ENCODE measurements at places on chromosomes 3 and 15. TPM values are rescaled to one million over a fixed set of nuclear protein-coding genes. Genes with fewer than 3 reads are reported as not detected.

DNA sequence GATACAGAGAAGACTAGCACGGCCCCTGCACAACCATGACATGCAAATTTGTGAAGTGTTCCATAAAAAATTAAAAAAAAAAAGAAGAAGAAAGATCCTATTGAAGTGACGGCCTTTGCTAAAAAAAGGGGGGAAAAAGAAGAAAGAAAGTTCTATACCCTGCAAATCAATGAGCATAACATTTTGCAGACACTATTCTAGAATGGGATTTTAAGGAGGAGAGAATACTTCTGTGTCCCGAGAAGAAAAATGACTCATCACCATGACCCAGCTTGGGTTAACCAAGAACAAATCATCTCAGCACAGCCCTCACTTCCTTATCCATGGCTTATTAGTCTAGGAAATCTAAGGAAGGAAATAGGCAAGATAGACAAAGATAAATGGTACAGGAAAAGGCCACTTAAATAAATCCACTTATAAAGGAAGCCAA lies 7.4 kb upstream of the SH3BP5 start:
- H3K27ac ChIP-seq: no peak overlapping the region
- peaks cover 7% of the 10 kb centered on the region for H3K4me1 ChIP-seq
- no peak for DNase-seq
- H3K4me3 ChIP-seq: no peak overlapping the region
- no peaks in the 10 kb centered on the region for H3K36me3 ChIP-seq
- H3K27me3 ChIP-seq: no peaks in the 10 kb centered on the region

- peaks cover 11% of the 10 kb centered on the region for H3K27me3 ChIP-seq
- no peak overlapping the region for H3K27ac ChIP-seq
- no peak overlapping the region for H3K4me3 ChIP-seq
- DNase-seq: no peak
- H3K4me1 ChIP-seq: peaks cover 19% of the 10 kb centered on the region
Observed at GRCh38 chr3:87084868-87085267, 93.9 kb upstream of the VGLL3 start.

DNA sequence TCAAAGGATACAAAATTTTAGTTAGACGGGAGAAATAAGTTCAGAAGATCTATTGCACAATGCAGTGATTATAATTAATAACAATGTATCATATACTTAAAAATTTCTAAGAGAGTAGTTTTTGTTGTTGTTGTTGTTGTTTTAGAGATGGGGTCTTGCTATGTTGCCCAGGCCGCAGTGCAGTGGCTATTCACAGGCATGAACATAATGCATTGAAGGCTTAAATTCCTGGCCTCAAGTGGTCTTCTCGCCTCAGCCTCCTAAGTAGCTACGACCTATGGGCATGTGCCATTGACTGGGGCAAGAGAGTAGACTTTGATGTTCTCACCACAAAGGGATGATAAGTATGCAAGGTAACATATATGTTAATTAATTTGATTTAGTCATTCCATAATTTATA lies 7.5 kb downstream of the STRIT1 start:
- no peak overlapping the region for H3K4me3 ChIP-seq
- H3K27me3 ChIP-seq: no peaks in the 10 kb centered on the region

GRCh38 chr15:95604634-95605036 lies 725.9 kb upstream of the NR2F2 start:
- H3K36me3 ChIP-seq: no peaks in the 10 kb centered on the region
- H3K4me3 ChIP-seq: no peak overlapping the region
- DNase-seq: no peak
- peaks cover 13% of the 10 kb centered on the region for H3K27me3 ChIP-seq

DNA sequence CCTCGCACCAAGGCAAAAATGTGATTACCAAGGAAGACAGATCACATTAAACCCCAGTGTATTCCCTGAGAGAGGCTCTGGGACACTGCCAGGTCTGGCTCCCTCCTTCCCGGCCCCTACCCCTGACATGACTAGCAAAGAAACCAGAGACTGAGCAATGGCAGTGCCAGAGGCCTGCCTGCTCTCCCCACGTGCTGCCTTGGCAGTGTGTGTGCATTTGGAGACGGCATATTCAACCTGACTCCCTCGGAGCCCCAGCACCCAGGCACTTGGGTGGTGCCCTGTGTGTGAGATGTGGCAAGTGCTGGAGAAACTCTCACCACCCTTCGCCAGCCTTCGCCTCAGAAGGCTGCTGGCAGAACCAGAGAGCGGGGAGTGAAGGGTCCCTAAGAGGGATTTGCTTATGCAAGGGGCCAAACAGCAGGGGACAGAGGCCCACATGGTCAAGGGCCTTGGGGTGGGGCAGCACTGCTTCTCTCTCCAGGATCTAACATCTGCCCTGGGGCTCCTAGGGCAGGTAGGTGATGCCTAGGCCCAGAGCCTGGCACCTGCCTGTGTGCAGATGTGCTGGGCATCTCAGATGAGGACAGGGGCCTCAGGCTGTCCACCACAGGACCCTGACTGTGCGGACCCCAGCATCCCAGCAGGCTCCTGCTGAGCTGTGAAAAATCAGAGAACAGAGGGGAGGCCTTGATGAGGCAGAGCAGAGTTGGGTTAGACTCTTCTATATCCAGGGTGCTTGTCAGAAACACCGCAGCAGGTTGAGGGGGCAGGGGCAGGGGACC lies 23.6 kb upstream of the PLXNA1 start:
- H3K4me3 ChIP-seq: no peak overlapping the region
- H3K4me1 ChIP-seq: no peaks in the 10 kb centered on the region
- DNase-seq: no peak
- no peak overlapping the region for H3K27ac ChIP-seq
- no peaks in the 10 kb centered on the region for H3K36me3 ChIP-seq

GRCh38 chr3:48536785-48537184 lies 19.8 kb downstream of the PFKFB4 start:
- H3K36me3 ChIP-seq: no peaks in the 10 kb centered on the region
- no peak for DNase-seq
- no peaks in the 10 kb centered on the region for H3K4me1 ChIP-seq
- no peaks in the 10 kb centered on the region for H3K27me3 ChIP-seq
- H3K27ac ChIP-seq: no peak overlapping the region

DNA sequence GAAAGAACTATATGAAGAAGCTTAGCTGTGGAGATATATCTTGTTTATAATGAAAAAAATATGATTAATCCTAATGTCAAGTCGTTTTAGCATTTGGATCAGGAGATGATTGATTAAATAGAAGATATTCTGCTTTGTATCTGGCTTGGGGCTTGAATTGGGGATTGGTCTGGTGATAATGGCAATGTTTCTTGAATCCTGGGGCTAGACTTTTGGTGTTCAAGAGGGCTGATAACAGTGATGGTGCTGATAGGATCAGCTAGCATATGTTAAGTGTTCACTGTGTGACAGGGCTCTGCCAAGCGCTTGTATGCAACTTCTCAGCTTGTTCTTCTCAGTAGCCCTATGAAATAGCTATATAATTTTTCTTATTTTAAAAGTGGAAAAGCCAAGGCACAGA lies 20.2 kb downstream of the CNOT10 start:
- no peak overlapping the region for H3K4me3 ChIP-seq
- no peaks in the 10 kb centered on the region for H3K27me3 ChIP-seq
- H3K4me1 ChIP-seq: peaks cover 21% of the 10 kb centered on the region
- H3K27ac ChIP-seq: no peak overlapping the region
- peaks cover 4% of the 10 kb centered on the region for H3K36me3 ChIP-seq

GRCh38 chr15:73357999-73358665 lies 10.6 kb downstream of the HCN4 start:
- no peaks in the 10 kb centered on the region for H3K4me1 ChIP-seq
- no peak overlapping the region for H3K4me3 ChIP-seq
- no peak overlapping the region for H3K27ac ChIP-seq
- H3K36me3 ChIP-seq: no peaks in the 10 kb centered on the region
- H3K27me3 ChIP-seq: no peaks in the 10 kb centered on the region
- no peak for DNase-seq

DNA sequence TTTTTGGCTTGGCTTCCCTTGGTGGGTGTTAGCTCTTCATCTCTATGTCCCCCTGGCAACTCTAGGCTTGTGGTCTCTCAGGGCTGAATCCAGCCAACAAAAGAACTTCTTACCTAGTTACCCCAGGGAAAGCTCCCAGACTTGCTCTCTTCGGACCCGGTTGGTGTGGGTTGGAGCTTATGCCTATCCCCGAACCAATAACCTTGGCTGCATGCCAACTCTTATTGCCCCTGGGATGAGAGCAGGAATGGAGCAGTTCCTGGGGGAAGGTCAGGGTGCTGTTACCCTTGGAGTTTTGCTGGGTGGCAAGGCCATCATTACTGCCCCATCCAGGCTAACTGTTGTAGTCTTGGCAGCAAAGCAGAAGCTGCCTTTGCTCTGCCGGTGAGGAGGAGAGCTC lies 147.8 kb downstream of the CACNA1D start:
- no peak overlapping the region for H3K4me3 ChIP-seq
- DNase-seq: no peak
- no peak overlapping the region for H3K27ac ChIP-seq

GRCh38 chr3:168341192-168341815 lies 245.6 kb upstream of the GOLIM4 start:
- H3K4me1 ChIP-seq: no peaks in the 10 kb centered on the region
- DNase-seq: no peak
- H3K36me3 ChIP-seq: no peaks in the 10 kb centered on the region
- H3K27me3 ChIP-seq: no peaks in the 10 kb centered on the region
- H3K27ac ChIP-seq: no peak overlapping the region
- no peak overlapping the region for H3K4me3 ChIP-seq

DNA sequence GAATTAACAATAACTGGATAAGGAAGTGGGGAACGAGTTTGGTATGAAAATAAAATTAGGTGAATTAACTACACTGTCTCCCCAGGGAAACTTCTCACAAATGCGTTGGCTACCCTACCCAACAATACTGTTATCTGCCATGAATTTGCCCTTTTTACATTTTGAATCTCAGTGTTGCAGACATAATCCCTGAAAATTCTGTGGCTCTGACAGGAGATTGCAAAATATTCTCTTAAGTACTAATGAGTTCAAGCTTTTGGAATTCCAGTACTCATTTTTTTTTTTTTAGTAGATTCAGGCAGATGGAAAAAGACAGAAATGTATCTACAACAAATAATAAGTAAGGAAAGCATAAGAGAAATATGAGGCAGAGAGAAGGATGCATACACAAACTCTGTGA lies 332.6 kb downstream of the LSAMP start:
- no peak overlapping the region for H3K27ac ChIP-seq
- no peaks in the 10 kb centered on the region for H3K4me1 ChIP-seq
- H3K36me3 ChIP-seq: no peaks in the 10 kb centered on the region

Gene EPHB3
- 0.12 TPM for total RNA-seq

Gene SLC12A1
- not detected for total RNA-seq

Gene TUSC7
- not detected for total RNA-seq

Gene TAGLN3
- 0.31 TPM for total RNA-seq

Gene CA12
- total RNA-seq: 0.55 TPM

Gene PRKAR2A
- 23.0 TPM for total RNA-seq

Gene SLC6A1
- total RNA-seq: not detected

Gene KNSTRN
- total RNA-seq: 47.3 TPM
